ENCODE measurements at places on chromosomes 3 and 15.
A peak's percentile ranks its signal among the peaks of the same experiment; 100 is the strongest.

GRCh38 chr3:113660458-113660857, 36.0 kb downstream of the USF3 start:
- no peak for DNase-seq

DNA sequence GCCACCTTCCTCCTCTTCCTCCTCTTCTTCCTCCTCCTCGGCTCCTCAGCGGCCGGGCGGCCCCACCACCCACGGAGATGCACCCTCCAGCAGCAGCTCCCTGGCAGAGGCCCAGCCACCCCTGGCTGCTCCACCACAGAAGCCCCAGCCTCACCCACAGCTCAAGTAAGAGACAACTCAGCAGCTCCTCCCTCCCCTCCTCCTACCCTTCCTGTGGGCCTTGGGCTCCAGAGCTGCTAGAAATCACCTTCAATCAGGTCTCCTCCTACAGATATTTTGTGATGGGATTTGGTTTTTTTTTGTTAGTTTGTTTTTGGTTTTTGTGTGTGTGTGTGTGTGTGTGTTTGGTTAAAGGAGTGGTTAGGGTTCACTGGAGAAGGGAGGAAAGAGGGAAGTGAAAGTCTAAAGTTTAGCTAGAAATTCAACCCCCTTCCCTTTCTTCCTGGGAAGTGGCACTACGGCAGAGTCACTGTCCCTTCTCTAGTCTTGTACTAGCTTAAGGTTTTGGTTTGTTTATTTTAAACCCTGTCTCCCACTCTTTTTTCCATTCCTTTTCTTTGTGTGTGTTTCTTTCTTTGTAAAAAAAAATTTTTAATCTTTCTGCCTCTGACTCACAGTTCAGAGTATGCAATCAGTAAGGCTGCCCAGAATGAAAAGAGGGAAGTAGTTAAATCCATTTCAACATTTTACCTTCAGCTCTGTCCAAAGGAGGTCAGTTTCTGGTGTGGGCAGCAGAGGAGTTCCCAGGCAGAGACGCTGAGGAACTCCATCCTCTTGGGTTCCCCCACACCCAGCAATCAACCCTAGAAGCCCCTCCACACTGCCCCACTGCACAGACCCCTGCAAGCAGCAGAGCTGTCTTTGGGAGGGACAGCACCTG, 29.0 kb upstream of the TIMP4 start:
- DNase-seq: no peak

DNA sequence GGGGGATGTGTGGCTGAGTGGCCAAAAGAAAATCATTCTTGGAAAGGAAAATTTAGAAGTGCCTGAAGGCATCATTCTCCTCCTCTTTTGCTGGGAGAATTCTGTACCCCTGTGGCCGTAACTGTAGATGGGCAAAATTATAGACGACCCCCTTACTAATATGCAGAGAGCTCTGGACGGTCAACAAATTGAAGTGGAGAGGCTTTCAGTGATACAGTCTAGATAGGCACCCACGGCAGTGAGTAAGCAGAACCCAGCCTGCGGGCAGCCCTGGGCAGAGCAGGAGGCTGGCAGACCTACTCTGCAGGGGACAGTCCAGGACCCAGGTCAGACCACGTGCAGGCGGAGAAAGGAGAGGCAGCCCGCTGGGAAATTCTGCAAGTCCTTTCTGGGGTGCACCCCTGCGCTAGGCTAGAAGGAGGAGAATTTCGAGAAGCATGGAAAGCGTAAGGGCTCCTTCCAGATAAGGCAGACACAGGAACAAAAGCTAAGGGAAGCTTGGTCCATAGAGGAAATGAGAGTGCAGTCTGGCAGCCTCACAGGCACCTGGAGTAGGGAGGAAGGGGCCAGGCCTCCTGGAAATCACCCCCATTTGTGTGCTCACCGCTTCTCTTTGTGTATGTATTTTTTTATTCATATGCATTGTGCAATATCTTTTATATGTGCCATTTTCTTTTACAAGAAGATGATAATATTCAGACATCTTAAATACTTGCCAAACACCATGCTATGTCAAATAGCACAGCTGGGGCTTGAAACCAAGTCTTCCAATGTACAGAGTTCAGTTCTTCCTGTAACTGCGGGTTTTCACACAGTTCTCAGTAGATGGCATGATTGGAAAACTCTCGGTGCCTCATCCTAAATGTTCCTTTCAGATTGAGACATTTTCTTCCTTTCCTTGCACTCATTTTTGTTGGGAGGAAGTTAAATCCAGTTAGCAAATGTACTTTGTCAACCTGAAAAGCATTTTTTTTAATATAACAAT, 40.2 kb downstream of the LRRK1 start:
- DNase-seq: no peak

GRCh38 chr3:173711619-173712018, 314.1 kb downstream of the NLGN1 start:
- no peak for DNase-seq

DNA sequence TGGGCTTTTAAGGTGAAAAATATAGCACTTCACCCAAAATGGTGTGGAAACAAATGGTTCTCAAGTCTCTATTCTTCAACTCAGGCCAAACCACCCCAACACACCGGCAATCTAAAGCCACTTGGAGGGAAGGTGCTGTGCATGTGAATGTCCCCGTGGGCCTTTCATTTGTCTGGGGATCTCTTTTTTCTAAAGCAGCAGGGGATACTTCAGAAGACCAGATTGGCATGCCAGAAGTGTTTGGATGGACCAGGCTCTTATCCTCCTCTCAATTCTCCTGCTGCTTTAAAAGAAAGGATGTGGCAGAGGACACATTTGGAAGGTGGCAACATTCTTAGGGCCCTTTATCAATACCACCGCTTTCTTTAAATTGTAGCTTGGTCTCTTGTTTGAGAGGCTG, 193.1 kb downstream of the MEIS2 start:
- peak; percentile 19 for DNase-seq

- DNase-seq: no peak
These were observed 4.0 kb upstream of the HRH1 start for GRCh38 chr3:11150256-11150655.

GRCh38 chr3:869734-870133, 223.1 kb upstream of the CNTN6 start:
- DNase-seq: no peak

DNA sequence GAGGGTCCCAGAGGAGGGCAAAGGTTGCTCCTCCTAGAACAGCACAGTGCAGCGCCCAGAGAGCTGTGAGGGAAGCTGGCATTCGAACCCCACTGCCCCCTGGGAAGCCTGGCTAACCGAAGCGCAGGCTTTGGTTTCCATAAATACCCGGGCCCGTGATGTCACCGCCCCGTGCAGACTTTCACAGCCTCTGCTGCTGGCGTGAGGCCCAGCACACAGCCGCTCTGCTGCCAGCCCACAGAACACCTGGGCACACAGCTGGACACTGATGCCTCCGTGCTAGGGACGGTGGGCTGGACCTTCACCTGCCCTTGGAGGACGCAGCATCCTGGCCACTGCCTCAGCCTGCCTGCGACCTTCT, 1.0 kb downstream of the IQSEC1 start:
- no peak for DNase-seq

DNA sequence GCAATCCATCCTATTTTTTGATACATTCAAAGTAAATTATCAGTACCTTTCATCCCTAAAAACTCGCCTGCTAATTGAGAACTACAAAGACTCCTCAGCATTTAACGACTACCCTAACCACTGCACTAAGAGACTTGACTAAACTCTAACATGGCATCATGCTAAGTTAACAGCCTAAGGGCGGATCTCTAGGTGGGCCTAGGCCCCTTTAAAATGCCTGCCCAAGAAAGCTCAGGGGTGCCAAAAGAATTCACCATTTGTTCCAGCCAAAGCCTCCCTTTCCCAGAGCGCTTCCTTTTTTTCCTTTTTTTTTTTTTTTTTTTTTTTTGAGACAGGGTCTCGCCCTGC, 568 bp upstream of the NEK4 start:
- no peak for DNase-seq

DNA sequence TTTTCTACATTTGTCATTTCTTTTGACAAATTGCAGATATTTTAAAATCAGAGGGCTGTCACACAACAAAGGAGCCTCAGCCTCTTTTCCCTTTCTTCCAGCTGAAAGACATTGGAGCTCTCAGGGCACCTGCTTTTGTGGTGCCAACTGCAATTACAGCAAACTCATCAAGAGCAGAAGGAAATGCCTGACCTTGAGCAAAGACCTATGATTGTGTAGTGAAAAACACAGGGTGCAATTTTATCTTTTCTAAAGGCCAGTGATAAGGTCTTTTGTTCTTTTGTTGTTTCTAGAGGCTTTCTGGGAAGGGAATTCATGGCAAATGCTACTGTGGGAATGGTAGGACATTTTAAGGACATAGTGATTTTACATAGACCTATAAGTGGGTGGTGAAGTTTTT, 214.3 kb downstream of the OXSM start:
- DNase-seq: no peak

DNA sequence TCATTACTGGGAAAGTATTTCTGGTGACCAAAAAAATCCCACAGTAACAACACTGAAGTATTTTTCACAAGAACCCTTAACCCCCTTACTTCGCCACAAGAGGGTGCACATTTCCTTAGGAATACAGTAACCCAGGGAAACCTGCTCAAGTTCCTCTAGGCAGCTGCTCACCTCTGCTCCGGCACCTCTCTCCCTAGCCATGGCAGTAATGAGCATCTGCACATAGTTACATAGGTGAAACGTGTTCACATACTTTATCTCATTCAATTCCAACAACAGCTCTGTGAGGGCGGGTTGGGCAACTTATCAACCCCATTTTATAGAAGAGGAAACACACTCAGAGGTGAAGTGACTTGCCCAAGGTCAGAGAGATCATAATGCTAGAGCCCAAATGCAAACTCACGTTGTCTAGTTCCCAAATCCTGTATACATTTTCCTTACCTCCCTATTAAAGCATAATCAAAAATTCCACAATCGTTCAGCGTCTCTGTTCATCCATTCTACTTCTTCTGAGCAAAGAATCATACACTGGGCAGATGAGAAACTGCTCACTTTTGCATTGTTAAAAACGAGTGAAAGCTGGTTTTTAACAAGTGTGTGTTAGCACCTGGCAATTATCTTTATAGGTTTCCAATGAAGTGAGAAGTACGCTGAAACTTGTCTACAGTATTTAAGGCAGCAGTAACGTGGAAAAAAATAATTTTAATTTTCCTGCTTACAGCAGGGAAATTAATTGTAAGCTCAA, 90.7 kb downstream of the IGF2BP2 start:
- DNase-seq: peak; percentile 90

DNA sequence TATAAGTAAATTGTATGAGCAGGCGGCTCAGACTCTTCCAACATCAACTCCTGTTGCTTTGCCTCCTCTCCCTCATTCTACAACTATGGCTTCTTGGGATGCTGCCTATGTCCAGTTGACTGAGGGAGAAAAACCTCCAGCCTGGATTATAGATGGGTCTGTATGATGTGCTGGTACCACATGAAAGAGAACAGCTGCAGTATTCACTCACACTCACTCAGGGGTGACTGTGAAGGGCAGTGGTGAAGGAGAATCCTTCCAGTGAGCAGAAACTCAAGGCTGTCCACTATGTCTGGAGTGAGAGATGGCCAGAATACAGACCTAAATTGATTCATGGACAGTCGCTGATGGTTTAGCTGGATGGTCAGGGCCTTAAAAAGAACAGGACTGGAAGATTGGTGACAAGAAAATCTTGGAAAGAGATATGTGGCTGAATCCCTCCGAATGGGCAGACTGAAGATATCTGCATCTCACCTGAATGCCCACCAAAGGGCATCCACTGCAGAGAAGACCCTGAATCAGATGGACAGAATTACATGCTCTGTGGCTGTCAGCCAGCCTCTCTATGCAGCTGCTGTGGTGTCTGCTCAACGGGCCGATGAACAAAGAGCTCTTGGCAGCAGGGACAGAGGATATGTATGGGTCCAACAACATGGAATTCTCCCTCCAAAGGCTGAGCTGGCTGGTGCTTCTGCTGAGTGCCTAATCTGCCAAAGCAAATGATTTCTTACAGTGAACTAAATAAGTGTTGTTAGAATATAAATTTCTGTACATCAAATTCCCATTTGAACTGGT, 1.9 kb upstream of the BCL2L10 start:
- no peak for DNase-seq

- no peak for DNase-seq
These were observed 21.1 kb downstream of the ATRIP start for GRCh38 chr3:48467473-48468267.

GRCh38 chr3:194976049-194976451, 290.4 kb downstream of the FAM43A start:
- no peak for DNase-seq

DNA sequence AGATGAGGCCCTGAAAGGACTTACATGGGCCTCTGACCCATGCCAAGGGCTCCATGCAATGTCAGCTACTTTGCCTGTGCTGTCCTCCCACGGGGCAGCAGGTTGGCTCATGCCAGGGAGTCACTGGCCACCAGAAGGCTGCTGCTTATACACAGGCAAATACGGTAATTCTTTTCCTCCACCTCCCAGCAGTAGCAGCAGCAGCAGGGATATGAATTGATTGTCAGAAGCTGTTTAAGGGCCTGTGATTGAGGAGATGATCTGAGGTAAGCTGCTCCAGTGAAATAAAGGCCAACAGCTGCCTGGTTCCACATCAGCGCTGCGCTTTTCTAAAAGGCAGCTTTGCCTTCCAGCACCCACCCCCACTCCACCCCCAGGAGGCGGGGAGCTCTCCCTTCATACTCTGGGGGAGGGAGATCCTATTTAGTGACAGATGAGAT, 250.5 kb downstream of the SHQ1 start:
- peak; percentile 98 for DNase-seq

DNA sequence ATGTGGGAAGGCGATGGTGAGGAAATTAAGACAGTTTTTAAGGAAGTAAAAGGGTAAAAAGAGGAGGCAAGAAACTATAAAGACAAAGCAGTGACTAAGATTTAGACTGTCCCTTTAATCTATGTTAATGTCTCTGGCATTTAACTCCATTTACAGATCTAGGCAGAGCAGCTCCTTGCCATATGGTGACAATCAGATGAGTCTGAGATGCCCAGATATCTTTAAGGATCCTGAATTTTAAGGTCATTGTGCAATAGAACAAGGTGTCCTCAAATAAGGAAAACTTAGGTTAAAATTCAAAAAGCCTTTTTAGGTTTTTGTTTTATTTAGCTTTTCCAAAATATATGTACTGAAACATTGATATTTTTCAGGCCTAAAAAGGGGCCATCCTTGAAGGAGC, 24.1 kb downstream of the RASGRP1 start:
- no peak for DNase-seq

GRCh38 chr3:102060814-102061213, 211.5 kb downstream of the NFKBIZ start:
- DNase-seq: no peak

DNA sequence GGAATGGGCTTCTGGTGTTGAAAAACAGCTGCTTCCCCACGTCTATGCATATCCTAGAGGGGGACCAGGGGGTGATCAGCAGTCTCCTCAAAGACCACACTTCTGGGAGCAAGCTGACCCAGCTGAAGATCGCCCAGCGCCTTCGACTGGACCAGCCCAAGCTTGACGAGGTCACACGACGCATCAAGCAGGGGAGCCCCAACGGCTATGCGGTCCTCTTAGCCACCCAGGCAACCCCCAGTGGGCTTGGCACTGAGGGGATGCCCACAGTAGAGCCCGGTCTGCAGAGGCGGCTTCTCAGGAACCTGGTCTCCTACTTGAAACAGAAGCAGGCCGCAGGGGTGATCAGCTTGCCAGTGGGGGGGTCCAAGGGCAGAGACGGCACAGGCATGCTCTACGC, 2.5 kb downstream of the RBM15B start:
- peak; percentile 5 for DNase-seq

Data from NCI-H82 (cell line).